Kidney glomerular epithelial cell (primary cell): ENCODE measurements at places on chromosomes 5 and 9.
A peak's percentile ranks its signal among the peaks of the same experiment; 100 is the strongest.

DNA sequence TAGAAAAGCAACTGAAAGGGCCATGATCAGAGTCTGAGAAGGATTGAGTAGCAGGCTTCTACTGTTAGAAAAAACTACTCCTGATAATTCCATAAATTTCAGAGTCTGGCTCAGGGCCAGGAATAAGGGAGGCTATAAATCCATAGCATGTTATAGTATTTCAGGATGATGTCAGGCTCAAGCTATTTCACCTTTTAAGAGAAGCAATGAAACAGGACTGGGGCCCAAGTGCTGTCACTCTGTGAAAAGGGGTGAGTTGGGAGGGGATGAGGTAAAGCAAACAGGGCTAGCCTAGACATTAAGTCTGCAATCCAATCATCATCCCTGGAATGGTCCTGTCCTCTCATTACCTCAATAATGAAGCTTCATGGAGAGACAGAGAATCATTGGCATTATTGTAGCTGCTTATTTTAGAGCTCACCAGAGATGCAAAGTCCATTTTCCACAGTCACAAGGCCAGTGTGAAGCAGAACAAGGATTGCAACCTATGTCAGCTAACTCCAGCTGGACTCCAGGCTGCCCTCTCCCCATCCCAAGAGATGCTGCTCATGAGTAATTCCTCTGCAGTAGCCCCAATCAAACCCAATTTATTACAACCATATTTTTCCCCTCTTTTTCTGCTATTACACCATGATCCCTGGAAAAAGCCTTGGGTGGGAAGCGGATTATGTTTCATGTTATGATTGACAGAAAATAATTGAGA is 56.0 kb downstream of the PAPPA start:
- DNase-seq: no peak

GRCh38 chr9:79603222-79603920 is 31.6 kb downstream of the TLE4 start:
- no peak for DNase-seq

- DNase-seq: no peak
These were observed 21.1 kb upstream of the SHB start for GRCh38 chr9:38090170-38090569.

DNA sequence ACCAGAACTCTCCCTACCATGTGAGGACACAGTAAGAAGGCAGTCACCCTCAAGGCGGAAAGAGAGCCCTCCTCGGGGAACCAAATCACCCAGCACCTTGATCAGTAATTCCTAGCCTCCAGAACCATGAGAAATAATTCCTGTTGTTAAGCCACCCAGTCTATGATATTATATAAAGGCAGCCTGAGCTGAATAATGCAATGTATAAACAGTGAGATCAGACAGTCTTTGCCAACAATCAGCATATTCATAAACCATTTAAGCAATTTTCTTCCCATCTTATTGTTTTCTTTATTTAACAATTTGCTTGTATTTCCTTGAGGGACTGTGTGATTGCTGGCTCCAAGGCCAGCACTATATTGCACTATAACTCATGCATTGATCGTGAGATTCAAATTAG is 144.4 kb upstream of the DAPK1 start:
- no peak for DNase-seq

- peak; percentile 65 for DNase-seq
These were observed 73.7 kb upstream of the FST start for GRCh38 chr5:53406630-53407316.

DNA sequence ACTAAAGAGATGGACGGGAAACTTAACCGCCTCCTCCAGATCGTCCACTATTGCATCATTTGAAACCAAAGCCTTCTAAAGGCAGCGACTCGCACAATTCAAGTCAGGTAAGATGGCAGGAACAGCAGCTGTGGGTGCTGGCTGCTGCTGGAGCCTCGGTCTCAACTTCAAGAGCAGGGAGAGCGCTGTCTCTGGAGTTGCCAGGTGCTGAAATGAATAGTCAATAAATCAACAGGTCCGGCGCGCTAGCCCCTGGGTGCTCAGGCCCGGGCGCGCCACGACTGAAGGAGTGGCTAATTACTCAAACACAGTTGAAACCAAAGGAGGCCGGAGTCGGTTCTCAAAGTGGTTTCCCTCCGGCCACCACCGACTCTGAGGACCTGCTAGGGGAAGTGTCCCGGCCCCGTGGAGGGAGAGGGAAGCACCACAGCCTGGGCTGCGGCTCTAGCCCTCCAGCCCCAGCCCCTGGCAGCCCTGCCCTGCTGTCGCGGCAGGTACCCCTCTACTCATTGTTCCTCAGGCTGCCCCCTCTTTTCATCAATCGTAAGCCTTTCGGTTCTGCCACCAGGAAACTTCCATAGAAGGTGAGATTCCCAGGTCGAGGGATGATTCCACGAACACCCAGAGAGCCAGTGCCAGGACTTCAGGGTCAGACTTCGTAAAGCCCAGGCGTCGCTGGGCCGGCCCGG is 804 bp downstream of the TTC39B start:
- DNase-seq: peak; percentile 84

DNA sequence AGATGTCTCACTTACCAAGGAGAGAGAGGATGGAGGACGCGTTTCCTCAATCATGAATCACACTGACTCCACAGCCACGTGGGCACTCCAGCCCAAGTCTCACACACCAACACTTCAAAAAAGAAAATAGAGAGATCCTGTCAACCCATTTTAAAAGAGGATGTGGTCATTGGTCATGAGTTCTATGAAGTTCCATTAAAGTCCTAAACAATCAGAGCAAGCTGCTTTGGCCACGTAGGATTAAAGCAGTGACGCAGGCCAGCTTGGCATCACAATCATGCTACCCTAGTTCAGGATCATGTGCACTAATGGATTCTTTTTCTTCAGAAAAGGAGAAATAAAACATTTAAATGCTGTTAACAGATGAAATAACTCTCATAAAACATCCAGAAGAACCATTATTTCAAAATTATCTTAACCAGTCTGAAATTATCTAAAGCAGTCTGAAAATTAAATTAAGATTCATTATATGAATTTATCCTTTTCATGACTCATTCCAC is 108.1 kb downstream of the SEMA5A start:
- no peak for DNase-seq

DNA sequence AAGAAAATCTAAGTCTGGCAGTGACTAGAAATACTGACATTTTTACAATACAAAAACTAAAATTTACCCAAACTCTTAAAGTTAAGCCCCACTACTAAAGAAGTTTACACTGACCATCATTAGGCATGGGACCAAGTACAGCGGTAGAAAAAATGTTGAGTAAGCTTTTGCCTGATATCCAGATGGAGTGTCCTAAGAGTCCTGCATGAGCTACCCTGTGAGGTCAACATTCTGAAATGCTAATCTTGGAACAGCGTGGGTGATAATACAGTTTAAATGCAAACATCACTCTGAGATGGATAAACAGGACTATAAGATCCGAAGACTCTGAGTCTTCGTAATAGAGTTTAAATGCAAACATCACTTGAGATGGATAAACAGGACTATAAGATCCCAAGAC is 189.7 kb downstream of the DCP2 start:
- no peak for DNase-seq

GRCh38 chr9:74415995-74416394 is 81.1 kb upstream of the RORB start:
- DNase-seq: no peak
